ENCODE measurements at places on chromosomes 4 and X.

- no peak for DNase-seq
Measured at GRCh38 chrX:57083143-57083542, 38.2 kb downstream of the SPIN2B start.

- no peak for DNase-seq
Measured at GRCh38 chr4:122687531-122688061, 44.9 kb upstream of the BBS12 start.

GRCh38 chrX:41789374-41789773 lies 65.4 kb downstream of the GPR82 start:
- no peak for DNase-seq

GRCh38 chr4:680091-680490 lies 5.7 kb downstream of the MYL5 start:
- DNase-seq = no peak

DNA sequence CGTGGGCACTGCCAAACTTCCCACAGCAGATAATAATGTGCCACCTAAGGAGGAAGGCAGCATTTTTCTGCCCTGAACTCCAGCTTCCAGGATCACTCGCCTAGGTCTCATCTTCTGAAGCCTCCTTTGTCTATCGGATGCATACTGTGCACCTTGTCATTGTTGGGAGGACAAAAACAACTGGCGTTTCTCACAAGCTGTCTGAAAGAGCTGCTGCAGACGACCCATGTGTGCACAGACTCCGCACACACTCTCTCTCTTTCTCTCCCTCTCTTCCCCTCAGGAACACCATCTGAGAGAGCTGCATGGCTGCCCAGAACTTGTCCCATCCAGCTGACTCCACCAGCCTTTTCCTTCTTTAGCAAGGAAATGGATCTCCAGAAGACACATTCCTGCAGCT lies 83.0 kb downstream of the MAML3 start:
- no peak for DNase-seq

DNA sequence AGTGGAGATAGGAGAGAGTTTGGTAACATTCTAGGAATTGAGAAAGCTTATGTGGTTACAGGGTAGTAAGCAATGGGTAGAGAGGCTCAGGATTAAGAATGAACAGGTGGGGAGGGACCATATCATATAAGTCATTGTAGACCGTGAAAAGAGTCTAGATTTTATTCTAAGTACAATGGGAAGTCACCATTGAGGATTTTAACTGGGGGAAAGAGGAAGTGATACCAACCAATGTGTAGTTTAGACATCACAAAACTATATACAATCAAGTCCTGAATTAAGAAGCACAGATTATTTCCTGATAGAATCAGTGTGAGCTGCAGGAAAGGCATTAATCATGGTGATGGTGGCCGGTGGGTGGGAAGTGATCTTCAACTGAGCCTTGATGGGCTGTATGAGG lies 178.3 kb upstream of the ZIC3 start:
- no peak for DNase-seq

Data from renal cortical epithelial cell (primary cell).